ENCODE measurements at places on chromosomes 3 and 15.

DNA sequence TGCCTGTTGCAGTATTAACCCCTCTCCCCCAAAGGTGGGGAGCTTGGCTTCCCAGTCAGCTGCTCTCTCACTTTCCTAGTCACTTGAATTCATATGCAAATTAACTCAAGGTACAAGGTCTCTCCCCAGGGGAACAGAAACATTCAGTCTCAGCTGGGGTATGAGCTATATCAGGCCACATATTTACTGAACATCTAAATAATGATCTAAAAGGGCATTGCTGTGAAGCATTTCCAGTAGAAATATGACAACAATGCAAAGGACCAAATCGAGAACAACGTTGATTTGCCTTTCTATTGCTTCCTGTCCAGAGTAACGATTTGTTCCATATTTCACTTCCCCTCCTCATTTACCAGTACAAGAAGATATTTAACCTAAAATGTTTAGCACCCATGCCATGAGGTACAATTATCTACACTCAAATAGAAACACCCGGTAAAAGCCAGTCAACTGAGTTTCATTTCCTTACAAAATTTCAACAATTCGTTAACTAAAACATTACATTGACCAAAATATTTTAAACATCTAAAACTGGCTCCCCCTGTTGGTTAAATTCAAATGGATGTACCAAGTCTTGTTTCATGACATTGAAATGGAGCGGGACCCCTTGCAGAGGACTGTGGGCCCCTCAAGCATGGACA lies 36.5 kb upstream of the KLHL6 start:
- no peak for DNase-seq

GRCh38 chr15:29035336-29036285 lies 149.8 kb downstream of the APBA2 start:
- no peak for DNase-seq

- no peak for DNase-seq
Observed at GRCh38 chr3:116667791-116668190, 41.8 kb upstream of the TUSC7 start.

GRCh38 chr3:86029590-86029989 lies 961.4 kb downstream of the VGLL3 start:
- no peak for DNase-seq

DNA sequence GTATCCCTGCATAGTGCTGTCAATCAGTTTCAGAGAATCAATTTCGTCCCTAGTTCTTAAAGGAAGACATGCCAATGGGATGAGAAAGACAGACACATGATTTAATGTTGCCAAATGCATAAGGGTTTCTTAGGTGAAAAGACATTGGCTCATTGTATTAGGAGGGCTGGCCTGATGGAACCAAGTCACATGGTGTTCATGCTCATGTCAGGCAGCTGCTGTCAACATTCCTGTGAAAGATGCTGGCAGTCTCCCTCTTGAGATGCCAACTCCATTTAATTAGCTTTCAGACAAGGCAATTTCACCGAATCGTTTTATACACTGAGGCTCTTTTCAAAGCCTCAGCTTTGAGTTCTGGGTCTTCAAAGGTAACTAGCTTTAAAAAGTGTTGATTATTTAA lies 16.1 kb upstream of the IL1RAP start:
- no peak for DNase-seq

GRCh38 chr3:10432156-10432845 lies 73.1 kb downstream of the ATP2B2 start:
- DNase-seq: no peak

- DNase-seq: no peak
Observed at GRCh38 chr3:168049367-168049974, 46.3 kb downstream of the GOLIM4 start.

DNA sequence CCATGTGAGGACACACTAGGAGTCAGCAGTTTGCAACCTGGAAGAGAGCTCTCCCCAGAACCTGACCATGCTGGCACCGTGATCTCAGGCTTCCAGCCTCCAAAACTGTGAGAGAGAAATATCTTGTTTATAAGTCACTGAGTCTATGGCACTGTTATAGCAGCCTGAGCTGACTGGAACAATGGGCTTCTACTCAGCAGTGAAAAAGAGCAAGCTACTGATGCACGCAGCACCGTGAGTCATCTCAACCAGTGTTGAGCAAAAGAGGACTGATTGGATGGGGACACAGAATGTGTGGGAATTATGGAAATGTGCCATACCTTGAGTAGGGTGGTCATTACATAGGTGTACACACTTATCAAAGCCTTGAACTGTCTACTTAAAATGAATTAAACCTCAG lies 230.4 kb downstream of the PLCL2 start:
- no peak for DNase-seq

- DNase-seq: no peak
Observed at GRCh38 chr15:90219421-90220141, 14.2 kb downstream of the CIB1 start.

- no peak for DNase-seq
Observed at GRCh38 chr3:141959589-141960554, 83.4 kb downstream of the ATP1B3 start.

Measured in T-helper 22 cell (primary cell).